ENCODE measurements at places on chromosomes 12 and 14.

DNA sequence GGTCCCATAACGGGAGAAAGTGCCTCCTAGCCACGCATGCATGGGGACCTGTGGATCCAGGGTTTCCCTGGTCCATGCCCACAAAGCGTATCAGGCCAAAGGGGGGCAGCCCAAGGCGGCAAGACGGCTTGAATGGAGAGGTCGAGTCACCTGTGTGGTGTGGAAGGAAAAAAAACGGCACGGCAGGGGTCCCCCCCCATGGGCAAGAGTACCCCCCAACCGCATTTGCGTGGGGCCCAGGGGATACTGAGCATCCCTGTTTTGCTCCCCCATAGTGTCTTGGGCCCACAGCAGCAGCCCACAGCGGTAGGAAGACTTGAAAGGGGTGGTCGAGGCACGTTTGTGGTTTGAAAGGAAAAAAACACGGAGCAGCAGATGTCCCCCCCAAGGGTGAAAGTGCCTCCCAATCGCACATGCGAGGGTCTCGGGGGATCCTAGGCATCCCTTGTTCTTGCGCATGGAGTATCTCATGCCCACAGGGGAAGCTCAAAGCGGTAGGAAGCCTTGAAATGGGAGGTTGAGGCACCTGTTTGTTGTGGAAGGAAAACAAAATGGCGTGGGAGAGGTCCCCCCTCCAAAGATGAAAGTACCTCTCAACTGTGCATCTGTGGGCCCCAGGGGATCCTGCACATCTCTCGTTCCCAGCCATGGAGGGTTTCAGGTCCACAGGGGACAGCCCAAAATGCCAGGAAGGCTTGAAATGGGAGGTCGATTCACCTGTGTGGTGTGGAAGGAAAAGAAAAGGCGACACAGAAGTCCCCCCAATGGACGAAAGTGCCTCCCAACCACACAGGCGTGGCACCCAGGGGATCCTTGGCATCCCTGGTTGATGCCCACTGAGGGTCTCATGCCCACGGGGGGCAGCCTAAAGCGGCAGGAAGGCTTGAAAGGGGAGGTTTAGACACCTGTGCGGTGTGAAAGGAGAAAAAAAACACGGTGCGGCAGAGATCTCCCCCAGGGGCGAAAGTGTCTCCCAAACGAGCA lies 577.5 kb downstream of the ALG10 start:
- no peak for DNase-seq

GRCh38 chr12:32895688-32896431 lies 717 bp downstream of the PKP2 start:
- DNase-seq, result no peak

GRCh38 chr12:14317362-14318146 lies 47.9 kb upstream of the ATF7IP start:
- no peak for DNase-seq

DNA sequence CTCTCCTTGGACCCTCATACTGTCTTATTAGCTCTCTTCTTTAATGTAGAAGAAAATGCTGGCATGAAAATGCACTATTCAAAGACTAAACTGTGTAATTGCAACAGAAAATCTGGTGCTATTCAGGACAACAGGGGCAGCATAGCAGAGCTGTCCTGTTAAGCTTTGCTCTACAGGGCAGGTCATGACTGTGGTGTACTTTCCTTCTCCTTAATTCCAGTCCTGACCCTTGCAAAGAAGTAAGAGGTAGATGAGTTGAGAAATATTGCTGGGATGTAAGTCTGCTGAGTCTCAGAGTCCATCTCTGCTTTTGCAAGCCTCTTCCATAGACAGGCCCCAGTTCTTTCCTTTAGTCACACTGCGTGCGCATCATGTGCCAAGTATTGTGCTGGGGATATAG lies 52.6 kb upstream of the STK38L start:
- DNase-seq, result no peak

DNA sequence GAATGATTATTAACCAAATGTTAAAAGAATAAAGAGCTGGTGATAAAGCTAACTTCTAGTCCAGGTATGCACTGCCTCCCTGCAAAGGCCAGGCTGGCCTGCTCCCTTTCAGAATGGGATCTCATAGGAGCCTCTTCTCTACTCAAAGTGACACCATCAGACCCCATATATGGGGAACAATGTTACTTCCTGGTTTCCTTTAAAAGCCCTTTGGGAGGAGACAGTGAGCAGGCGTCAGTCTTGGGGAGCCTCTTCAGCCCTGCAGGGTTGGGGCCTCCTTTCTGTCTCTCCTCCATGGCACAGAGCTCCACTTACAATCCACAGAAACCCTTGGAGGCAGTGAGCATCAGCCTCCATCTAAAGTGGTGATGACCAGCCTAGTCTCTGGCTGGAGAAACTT lies 17.3 kb upstream of the GPRC5A start:
- no peak for DNase-seq

GRCh38 chr12:31651893-31652521 lies 7.5 kb upstream of the ETFBKMT start:
- no peak for DNase-seq

GRCh38 chr14:102192840-102193502 lies 53.3 kb downstream of the WDR20 start:
- no peak for DNase-seq

DNA sequence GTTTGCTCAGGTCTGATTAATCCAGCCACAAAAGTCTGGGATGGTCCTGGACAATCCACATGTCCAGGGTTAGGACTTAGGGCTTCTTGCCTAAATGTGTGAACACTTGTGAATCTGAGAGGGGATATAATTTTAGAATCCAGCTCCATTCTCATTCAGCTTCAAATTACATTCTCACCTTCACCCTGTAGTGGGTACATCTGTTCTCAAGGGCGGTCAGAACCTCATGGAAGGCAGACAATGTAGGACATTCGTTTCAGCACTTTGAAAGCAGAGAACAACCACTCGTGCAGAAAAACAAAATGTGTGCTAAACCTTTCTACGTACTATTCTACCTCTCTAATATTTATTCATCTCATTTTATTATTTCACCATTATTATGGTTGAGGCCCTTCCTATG lies 1.2 kb downstream of the TMEM229B start:
- no peak for DNase-seq

DNA sequence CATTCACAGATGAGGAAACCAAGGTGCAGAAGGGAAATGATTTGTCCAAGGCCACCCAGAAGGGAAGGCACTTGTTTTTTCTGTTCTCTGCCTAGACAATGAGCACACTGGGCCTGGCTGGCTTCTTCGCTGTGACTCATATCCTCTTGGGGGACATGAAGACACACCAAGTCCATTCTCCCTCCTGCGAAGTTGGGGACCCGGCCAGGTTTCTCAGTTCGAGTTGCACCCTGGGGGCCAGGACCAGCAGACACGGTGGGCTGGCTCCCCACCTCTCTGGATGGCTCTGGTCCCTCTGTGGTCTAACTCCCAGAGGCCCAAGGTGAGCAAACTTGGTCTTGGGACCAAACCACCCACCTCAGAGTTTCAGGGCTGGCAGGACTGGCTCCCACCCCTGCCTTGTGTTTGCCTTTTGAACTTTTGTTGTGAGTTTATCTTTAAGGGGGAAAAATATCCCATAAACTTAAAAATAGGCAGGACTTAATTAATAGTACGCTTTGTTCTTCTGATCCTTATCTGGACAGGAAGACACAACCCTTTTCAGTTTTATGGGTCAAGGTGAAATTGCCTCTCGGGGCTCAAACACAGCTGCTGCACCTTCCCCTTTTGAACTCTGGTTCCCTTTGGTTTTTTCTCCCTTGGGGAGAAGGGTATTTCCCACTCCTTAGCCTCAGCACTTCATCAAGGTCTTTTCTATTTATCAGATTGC lies 9.0 kb upstream of the MLEC start:
- no peak for DNase-seq

DNA sequence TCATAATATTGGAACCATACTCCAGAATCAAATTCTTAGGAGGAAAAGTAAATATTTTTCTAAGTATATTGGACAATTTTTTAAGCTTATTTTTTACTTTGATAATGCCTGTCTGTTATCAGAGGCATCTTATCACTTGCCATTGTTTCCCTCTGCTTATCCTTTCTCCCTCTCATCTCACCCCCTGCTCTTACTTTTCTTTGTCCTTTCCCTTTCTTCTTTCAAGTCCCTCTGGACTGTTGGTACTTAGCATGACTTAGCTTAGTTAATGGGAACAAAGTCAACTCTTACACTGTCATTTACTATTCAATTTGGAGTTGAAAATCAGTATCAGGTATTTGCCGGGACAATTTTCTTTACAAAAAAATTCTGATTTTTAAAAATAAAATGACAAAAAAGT lies 45.2 kb downstream of the ABCD2 start:
- no peak for DNase-seq

DNA sequence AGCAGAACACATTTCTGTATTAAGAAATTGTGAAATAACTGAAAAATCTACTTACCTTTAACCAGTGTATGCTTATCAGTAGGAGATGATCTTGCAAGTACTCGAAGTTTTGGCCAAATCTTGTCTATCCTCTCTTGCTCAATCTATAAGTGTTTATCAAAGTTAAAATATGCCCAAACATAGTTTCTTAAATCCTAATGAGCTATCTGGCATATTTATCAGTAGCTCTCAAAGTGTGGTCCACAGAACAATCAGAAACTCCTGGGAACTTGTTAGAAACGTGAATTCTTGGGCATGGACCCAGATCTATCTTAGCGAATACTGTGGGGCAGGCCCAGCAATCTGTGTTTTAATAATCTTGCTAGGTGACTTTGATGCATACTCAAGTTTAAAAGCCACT lies 84.5 kb upstream of the POC1B start:
- DNase-seq, result no peak

- DNase-seq, result no peak
Measured at GRCh38 chr12:25377469-25378177, 126.9 kb upstream of the KRAS start.

- DNase-seq, result no peak
Measured at GRCh38 chr12:27843714-27844245, 63.7 kb upstream of the MANSC4 start.

- DNase-seq, result no peak
Measured at GRCh38 chr14:65167072-65167645, 64.8 kb upstream of the MAX start.

- DNase-seq, result no peak
Measured at GRCh38 chr12:132178316-132178715, 34.1 kb downstream of the NOC4L start.

DNA sequence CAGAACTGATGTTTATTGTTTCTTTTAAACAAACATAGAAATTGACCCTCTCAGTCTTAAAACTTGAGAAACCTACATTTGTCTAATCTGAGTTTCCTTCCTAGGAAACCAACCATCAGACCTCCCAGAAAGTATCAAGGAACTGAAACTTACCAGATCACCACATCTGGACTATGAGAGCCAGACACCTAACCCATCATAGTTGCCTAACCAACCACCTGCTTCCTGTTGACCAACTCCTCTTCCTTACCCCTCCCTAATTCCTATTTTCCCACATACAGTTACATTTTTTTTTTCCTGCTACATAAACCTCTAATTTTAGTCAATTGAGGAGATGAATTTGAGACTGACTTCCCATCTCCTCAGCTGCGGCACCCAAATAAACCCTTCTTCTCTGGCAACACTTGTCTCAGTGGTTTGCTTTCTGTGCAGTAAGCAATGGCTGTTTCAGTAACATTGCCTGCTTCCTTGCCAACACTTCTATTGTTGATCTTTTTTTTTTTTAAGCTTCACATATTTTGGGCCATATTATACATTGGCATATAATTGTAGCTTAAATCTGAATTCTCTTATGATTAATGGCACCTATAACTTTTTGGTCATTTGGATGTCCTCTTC lies 34.3 kb downstream of the KLRD1 start:
- no peak for DNase-seq

DNA sequence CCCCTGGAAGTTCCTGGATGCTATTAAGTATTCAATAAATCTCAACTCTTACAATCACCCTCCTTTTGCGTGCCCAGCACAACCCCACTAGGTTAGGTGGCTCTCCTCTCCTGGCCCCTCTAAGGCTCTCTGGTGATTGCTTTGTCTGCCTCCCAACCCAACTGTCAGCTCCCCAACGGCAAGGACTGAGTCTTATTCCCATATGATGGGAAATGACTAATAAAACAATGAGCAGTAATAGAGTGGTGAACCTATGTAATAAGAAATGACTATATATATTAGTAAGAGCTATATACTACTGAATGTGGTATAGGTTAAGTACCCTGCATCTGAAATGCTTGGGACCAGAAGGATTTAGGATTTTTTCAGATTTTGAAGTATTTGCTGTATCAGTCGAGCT lies 8.1 kb downstream of the APPL2 start:
- no peak for DNase-seq

DNA sequence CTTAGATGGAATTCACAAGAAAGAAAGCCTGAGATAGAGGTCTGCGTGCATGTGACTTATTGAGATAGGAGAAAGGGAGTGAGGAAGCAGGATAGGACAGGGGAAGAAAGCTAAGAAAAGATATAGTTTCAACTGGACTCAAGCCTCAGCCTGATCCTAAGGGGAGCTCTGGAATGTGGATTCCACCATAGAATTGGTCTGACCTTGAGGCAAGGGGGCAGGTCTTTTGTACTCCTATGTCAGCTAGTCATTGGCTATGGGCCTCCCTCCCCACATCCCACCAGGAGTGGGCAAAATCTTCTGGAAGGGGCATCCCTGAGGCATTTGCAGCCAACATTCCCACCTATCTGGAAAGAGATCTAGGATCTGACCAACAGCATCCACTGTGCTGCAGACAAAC lies 88.5 kb upstream of the HSPB8 start:
- no peak for DNase-seq

DNA sequence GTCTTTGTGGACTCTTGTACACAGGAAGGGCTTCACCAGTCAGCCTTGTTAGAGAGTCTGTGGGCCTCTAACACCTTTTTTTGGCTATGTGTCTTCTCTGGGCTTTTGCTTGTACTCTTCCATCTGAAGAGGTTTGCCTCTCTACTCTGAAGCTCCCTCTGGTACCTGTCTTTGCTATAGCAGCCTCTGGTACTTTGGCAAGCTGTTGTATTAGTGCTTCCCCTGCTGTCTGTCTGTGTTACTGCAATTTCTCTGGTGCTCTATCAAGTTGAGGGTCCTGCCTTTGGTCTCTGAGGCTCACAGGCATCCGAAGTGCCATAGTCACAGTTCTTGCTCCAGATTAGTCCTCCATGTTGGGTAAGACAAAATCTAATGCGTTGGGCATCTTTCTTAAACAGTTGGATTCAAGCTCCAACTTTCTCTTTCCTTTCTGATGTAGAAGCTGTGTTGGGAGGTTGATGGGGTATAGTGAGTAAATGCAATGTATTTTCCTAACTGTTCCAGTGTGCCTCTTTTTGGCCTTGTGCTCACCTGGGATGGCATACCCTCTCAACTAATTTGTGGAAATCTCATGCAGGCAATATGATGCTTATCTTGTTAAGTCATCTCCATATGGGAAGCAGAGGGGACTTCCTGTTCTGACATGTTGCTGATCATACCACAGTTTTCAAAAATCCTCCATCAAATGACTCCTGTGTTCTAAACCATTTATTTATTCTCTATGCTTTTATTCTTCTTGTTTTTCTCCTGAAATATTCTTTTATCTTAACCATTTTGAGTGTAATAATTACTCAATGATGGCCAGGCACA lies 88.8 kb downstream of the ATF7IP start:
- peak; percentile 69 for DNase-seq

- no peak for DNase-seq
Measured at GRCh38 chr12:48084841-48085460, 20.9 kb downstream of the SENP1 start.

GRCh38 chr14:105927096-105928060 lies 401.0 kb downstream of the TMEM121 start:
- peak; percentile 0 for DNase-seq
